Thyroid gland (tissue), 4 donors: ENCODE measurements at places on chromosomes 13 and 19. TPM values are rescaled to one million over a fixed set of nuclear protein-coding genes. Genes with fewer than 3 reads are reported as not detected.

DNA sequence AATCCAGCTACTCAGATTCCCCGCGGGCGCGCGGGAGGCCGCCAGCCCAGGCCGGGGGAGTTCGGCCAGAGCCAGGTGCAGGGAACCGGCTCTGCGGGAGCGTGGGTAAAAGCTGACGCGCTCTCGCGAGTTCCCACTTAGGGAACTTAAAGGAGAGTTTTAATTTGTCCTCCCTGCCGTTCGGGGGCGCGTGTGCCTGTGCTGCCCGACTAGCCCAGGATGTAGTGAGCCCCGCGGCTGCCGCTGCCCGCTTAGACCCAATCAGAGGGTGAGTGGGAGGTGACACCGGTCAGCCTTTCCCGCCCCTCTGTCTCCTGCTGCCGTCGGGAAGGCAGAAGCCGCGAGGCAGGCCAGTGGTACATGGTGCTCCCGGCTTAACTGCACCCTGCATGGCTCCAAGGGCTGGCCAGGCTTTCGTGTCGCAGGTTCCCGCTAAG lies 36.0 kb upstream of the NEK3 start:
- peak overlapping the region; percentile 61 for H3K4me3 ChIP-seq
- no peaks in the 10 kb centered on the region for H3K27me3 ChIP-seq
- H3K27ac ChIP-seq, result peak overlapping the region; percentile 81
- H3K36me3 ChIP-seq, result no peaks in the 10 kb centered on the region
- peaks cover 11% of the 10 kb centered on the region for H3K4me1 ChIP-seq

DNA sequence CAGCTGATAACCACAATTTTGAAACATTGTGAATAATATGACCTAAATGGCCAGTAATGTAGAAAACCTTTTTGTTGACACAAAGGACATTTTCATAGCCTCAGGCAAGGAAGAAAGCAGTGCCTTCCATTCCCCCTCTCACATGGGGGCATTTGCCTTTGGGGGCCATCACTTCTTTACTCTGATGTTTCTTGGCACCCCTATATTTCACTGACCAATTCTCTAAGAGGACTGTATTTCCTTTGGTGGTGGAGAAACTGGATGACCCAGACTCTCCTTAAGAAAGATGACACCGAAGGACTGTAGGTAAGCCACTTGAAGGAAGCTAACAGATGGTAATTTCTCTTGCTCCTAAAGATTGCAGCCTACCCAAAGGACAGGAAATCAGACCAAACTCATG lies 254.6 kb downstream of the DCLK1 start:
- H3K27ac ChIP-seq, result no peak overlapping the region
- no peaks in the 10 kb centered on the region for H3K36me3 ChIP-seq
- H3K4me1 ChIP-seq, result peaks cover 5% of the 10 kb centered on the region
- DNase-seq, result no peak

DNA sequence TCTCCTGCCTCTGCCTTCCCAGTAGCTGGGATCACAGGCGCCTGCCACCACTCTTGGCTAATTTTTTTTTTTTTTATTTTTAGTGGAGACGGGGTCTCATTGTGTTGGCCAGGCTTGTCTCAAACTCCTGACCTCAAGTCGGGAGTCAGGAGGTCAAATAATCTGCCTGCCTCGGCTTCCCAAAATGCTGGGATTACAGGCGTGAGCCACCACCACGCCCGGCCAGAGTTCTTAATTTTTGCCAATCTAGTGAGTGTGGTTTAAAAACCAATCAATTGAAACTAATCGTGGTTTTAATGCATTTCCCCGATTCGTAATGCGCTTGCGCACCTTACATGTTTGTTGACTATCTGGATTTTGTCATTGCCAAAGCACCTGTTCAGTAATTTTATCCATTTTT lies 37.0 kb downstream of the SKA3 start:
- H3K36me3 ChIP-seq, result no peaks in the 10 kb centered on the region
- H3K27ac ChIP-seq, result no peak overlapping the region
- no peaks in the 10 kb centered on the region for H3K27me3 ChIP-seq
- H3K4me3 ChIP-seq, result peak overlapping the region; percentile 68
- DNase-seq, result no peak

DNA sequence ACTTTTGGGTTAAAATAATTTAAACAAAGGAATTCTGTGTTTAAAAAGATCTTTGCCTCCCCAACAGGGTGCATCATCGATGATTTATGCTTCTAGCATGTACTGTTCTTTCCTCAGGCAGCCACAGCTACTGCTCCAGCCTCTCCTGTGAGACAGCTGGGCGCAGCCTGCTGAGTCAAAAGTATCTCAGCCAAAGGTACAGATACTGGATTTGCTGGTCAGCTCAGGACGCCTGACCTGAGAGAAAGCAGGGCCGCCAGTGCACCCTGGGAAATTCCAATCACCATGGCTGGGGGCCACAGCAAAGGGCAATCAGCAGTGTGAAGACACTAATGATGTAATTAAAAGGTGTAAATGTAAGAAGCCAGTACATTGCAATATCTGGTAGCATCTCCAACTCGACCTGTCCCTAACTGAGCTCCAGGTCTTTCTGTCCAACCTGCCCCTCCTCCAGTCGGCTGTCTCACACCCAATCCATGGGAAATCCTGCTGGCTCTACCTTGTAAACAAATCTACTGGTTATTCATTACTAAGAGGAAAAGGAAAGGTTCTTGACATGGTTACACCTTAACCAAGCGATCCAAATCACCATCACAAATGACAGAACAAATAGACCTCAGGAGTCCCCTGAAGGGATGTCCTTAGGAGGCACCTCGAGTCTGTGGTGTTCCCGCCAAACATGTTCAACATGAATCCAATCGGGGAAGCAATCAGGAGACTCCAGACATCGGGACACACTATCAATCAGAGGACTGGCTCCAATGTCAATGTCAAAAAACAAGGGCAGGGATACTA lies 7.3 kb downstream of the OPA3 start:
- no peak overlapping the region for H3K4me3 ChIP-seq
- no peaks in the 10 kb centered on the region for H3K27me3 ChIP-seq
- H3K36me3 ChIP-seq, result no peaks in the 10 kb centered on the region
- DNase-seq, result no peak
- H3K4me1 ChIP-seq, result no peaks in the 10 kb centered on the region

DNA sequence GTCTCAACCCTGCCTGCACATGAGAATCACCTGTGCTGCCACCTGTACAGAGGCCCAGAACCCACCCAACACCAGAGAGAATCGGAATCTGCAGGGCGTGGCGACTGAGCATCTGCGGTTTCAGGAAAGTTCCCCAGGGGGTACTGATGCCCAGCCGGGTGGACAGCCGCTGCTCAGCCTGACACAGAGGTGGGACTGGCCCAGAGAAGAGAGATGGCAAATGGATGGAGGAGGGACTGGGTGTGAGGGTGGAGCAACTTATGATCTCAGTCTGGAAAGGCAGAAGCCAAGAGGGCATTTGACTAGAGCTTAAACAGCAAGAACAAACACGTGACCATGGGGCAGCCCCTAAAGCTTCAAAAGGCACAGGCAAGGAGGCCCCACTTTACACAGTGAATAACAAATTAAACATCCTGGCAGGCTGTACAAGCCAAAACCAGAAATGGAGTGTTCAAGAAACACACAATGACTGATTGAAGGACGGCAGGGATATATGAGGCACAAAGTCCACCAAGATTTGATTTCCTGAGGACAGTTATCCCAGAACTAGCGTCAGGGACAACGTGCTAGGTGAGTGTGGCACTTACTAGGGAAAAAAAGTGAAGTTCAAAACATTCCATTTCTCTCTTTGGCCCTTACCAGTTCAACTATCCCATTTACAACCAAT lies 3.1 kb downstream of the RANBP3 start:
- no peak overlapping the region for H3K4me3 ChIP-seq
- H3K4me1 ChIP-seq, result peaks cover 29% of the 10 kb centered on the region
- no peak for DNase-seq
- H3K27me3 ChIP-seq, result no peaks in the 10 kb centered on the region
- no peaks in the 10 kb centered on the region for H3K36me3 ChIP-seq

GRCh38 chr13:47415048-47415447 lies 518.2 kb upstream of the HTR2A start:
- H3K36me3 ChIP-seq, result no peaks in the 10 kb centered on the region
- DNase-seq, result no peak
- no peaks in the 10 kb centered on the region for H3K27me3 ChIP-seq
- H3K4me3 ChIP-seq, result no peak overlapping the region

- H3K4me3 ChIP-seq, result no peak overlapping the region
- H3K36me3 ChIP-seq, result peaks cover 3% of the 10 kb centered on the region
- H3K27me3 ChIP-seq, result no peaks in the 10 kb centered on the region
- peak; percentile 6 for DNase-seq
- H3K27ac ChIP-seq, result peak overlapping the region; percentile 38
These were observed 19.7 kb downstream of the ZNF714 start for GRCh38 chr19:21101521-21102242.

GRCh38 chr13:47705185-47705584 lies 295.9 kb downstream of the SUCLA2 start:
- no peak overlapping the region for H3K27ac ChIP-seq
- DNase-seq, result no peak
- no peaks in the 10 kb centered on the region for H3K4me1 ChIP-seq
- no peaks in the 10 kb centered on the region for H3K27me3 ChIP-seq
- H3K4me3 ChIP-seq, result no peak overlapping the region

DNA sequence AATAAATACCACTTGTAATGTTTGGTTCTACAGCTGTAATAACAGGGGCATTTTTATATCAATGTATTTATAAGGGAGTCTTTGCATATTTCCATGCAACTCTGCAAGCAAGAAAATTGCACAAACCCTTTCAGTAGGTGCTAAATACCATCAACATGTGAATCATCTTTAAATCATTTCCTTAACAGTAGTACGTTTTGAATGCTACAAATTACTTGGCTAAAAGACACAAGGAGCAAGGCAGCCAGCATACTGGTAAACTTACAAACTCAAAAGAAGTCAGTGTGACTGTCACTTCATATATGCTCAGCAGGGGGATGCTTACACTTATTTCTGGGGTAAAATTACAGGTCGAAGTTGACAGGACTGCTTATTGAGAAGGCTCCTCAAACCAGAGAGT lies 402.4 kb downstream of the EFNB2 start:
- DNase-seq, result no peak
- no peak overlapping the region for H3K27ac ChIP-seq
- no peaks in the 10 kb centered on the region for H3K27me3 ChIP-seq
- H3K4me3 ChIP-seq, result no peak overlapping the region
- H3K36me3 ChIP-seq, result no peaks in the 10 kb centered on the region

DNA sequence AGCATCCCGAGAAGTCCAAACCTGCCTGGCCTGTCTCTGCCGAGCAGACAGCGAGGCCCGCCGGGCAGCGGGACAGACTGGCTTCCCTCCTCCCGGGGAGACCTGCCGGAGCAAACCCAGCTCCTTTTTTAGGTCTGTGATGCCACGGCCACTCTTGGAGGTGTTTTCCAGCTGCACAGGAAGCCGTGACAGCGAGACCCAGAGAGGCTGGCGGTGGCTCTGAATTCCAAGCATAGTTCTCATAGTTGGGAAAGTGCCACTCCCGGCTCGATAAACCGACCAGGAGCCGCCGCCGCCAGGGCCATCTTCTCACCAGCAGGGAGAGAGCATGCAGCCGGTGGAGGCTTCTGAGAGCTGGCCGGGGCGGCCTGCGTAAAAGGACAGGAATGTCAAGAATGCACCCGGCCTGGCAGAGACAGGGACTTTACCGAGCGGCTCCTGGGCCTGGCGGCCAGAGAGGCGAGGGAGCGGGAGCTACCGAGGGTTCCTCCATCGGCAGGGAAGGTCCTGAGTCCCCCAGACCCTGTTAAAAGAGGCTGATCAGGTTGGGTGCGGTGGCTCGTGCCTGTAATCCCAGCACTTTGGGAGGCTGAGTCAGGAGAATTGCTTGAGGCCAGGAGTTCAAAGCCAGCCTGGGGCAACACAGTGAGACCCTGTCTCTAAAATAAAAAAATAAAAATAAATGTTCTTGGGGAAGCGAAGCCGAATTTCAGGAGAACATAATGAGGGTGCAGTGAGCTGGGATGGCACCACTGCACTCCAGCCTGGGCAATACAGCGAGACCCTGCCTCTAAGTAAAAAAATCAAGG lies 64.9 kb downstream of the GADD45B start:
- DNase-seq, result peak; percentile 99
- no peaks in the 10 kb centered on the region for H3K36me3 ChIP-seq
- no peaks in the 10 kb centered on the region for H3K27me3 ChIP-seq
- H3K4me3 ChIP-seq, result no peak overlapping the region
- peak overlapping the region; percentile 100 for H3K27ac ChIP-seq

DNA sequence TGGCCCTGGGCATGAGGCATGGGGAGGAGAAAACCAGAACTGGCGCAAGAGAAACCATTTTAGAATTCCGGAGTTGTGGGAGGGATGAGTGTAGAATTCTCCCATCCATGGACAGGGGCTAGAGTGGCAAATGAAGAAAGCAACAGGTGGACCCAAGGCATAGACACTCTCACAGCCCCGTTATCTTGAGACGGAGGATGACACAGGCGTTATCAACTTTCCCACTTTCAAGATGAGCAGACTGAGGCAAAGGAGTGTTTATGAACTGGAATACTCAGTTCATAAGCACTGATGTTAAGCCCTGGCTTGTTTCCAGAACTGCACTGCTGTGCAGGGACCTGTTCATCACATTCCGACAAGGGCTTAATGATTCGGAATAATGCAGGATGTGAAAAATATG lies 1.1 kb upstream of the GTF3A start:
- H3K4me3 ChIP-seq, result no peak overlapping the region
- H3K27ac ChIP-seq, result no peak overlapping the region
- no peaks in the 10 kb centered on the region for H3K36me3 ChIP-seq
- H3K27me3 ChIP-seq, result no peaks in the 10 kb centered on the region

DNA sequence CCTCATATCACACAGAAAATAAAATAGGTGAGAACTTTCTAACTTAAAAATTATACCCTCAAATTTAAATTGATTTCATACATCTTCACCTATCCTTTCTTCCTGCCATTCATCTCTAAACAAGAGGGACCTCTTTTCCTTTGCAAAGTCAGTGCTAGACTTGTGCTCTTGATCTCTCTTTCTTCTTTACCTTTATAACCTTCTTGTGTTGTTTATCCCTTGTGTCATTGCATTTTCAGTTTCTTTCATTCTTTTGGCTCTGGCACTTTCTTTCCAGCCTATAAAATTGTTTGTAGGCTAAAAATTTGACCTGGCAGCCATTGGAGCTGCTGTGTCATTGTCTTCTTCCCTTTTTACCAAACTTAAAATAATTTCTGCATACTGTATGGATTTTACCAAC lies 190.1 kb downstream of the GPC5 start:
- no peaks in the 10 kb centered on the region for H3K36me3 ChIP-seq
- H3K4me3 ChIP-seq, result no peak overlapping the region

GRCh38 chr13:67303661-67304333 lies 73.7 kb upstream of the PCDH9 start:
- no peak overlapping the region for H3K4me3 ChIP-seq
- no peak overlapping the region for H3K27ac ChIP-seq
- no peaks in the 10 kb centered on the region for H3K4me1 ChIP-seq
- no peak for DNase-seq

- no peak for DNase-seq
- no peaks in the 10 kb centered on the region for H3K4me1 ChIP-seq
- H3K27me3 ChIP-seq, result no peaks in the 10 kb centered on the region
- no peak overlapping the region for H3K27ac ChIP-seq
- H3K36me3 ChIP-seq, result no peaks in the 10 kb centered on the region
- H3K4me3 ChIP-seq, result no peak overlapping the region
These were observed 26.7 kb upstream of the TMEM255B start for GRCh38 chr13:113732176-113732960.

GRCh38 chr19:22708983-22709382 lies 74.9 kb downstream of the ZNF492 start:
- DNase-seq, result no peak
- no peaks in the 10 kb centered on the region for H3K36me3 ChIP-seq
- H3K4me3 ChIP-seq, result no peak overlapping the region
- no peak overlapping the region for H3K27ac ChIP-seq
- no peaks in the 10 kb centered on the region for H3K4me1 ChIP-seq
- H3K27me3 ChIP-seq, result no peaks in the 10 kb centered on the region

The OR7C1 gene
- not detected for total RNA-seq

The DOCK9 gene
- total RNA-seq, result 126 TPM

The MCEMP1 gene
- total RNA-seq, result not detected

The ZNF737 gene
- 114 TPM for total RNA-seq

The EDNRB gene
- 109 TPM for total RNA-seq

The ATP4B gene
- total RNA-seq, result not detected

The RNF113B gene
- total RNA-seq, result not detected

The GPR183 gene
- total RNA-seq, result 9.7 TPM

The NECTIN2 gene
- total RNA-seq, result 164 TPM

The WDR88 gene
- not detected for total RNA-seq
